ENCODE measurements at places on chromosomes 7 and 10.

DNA sequence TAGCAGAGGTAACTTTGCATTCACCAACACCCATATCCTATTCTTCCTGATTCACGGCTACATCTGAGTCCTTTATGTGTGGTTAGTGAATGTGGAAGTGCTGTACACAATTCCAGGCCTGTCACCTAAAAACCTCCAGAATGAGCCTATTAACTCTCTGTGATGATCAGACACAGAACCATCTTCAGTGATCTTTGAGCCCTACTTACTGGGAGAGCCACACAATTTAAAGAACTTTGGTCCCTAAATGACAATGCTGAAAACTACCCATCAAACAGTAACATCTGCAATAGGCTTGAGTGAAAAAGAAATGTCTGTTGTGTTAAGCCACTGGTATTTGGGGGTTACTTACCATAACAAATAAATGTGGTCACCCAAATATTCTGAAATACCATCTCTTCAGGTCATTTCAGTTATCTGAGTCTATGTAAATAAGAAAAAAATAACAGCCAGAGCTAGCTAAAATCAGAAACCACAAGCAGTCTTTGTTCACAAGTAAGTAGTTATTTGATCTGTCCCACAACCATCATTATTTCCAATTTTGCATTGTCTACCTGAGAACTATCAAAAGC lies 145.7 kb downstream of the HGF start:
- no peaks in the 10 kb centered on the region for H3K4me1 ChIP-seq
- H3K4me3 ChIP-seq: no peak overlapping the region
- DNase-seq: no peak
- no peaks in the 10 kb centered on the region for H3K27me3 ChIP-seq
- no peak overlapping the region for H3K27ac ChIP-seq
- H3K36me3 ChIP-seq: no peaks in the 10 kb centered on the region

- peaks cover 8% of the 10 kb centered on the region for H3K36me3 ChIP-seq
- H3K4me3 ChIP-seq: no peak overlapping the region
- peaks cover 48% of the 10 kb centered on the region for H3K4me1 ChIP-seq
- H3K27me3 ChIP-seq: no peaks in the 10 kb centered on the region
- no peak overlapping the region for H3K27ac ChIP-seq
Measured at GRCh38 chr7:92813390-92814024, 22.9 kb downstream of the CDK6 start.

- peaks cover 37% of the 10 kb centered on the region for H3K27me3 ChIP-seq
- no peak overlapping the region for H3K27ac ChIP-seq
- no peak for DNase-seq
- H3K4me3 ChIP-seq: no peak overlapping the region
- no peaks in the 10 kb centered on the region for H3K36me3 ChIP-seq
Measured at GRCh38 chr7:98826811-98827231, 43.0 kb downstream of the TMEM130 start.

DNA sequence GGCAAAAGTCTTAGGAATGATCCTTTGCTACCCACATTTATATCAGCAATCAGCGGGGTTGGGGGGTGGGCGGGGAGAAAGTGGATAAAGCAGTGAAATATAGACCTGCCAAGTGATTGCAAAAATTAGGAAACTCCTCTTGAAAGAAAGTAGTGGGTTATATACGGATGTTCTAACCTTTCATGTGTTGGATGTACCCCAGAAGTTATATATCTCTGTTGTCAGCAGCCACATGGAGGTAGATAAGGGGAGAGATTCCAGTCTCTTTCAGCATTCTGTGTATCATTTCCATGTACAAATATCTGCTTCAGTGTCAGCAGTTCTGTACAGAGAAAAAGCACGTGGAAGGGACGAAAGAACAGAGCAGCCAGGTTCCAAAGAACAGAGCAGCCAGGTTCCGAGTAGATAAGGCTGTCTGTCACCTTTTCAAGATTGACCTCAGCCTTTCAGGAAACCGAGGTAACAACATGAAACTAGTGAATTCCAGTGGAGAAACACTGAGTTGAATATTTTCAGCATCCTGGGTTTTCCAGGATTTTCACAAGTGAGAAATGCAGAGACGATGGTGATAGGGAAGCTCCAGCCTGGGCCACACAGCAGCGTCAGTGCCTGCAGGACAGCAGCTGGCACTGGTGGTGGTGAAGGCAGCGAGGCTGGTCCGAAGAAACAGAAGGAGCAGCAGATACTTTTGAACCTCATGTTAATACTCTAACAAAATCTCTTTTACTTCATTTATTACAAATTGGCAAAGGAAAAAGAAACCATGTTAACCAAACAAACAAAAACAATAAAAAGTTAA lies 212.3 kb downstream of the C7orf25 start:
- no peaks in the 10 kb centered on the region for H3K27me3 ChIP-seq
- DNase-seq: no peak
- no peaks in the 10 kb centered on the region for H3K4me1 ChIP-seq
- no peak overlapping the region for H3K27ac ChIP-seq

GRCh38 chr10:48213047-48213446 lies 61.4 kb downstream of the FRMPD2 start:
- peaks cover 48% of the 10 kb centered on the region for H3K27me3 ChIP-seq
- no peaks in the 10 kb centered on the region for H3K4me1 ChIP-seq
- no peak for DNase-seq
- H3K36me3 ChIP-seq: no peaks in the 10 kb centered on the region
- H3K4me3 ChIP-seq: no peak overlapping the region
- no peak overlapping the region for H3K27ac ChIP-seq

- H3K27me3 ChIP-seq: no peaks in the 10 kb centered on the region
- H3K4me3 ChIP-seq: no peak overlapping the region
- no peak overlapping the region for H3K27ac ChIP-seq
- DNase-seq: no peak
- H3K4me1 ChIP-seq: peaks cover 26% of the 10 kb centered on the region
- peaks cover 2% of the 10 kb centered on the region for H3K36me3 ChIP-seq
Measured at GRCh38 chr7:132653366-132653930, 77.2 kb upstream of the PLXNA4 start.

DNA sequence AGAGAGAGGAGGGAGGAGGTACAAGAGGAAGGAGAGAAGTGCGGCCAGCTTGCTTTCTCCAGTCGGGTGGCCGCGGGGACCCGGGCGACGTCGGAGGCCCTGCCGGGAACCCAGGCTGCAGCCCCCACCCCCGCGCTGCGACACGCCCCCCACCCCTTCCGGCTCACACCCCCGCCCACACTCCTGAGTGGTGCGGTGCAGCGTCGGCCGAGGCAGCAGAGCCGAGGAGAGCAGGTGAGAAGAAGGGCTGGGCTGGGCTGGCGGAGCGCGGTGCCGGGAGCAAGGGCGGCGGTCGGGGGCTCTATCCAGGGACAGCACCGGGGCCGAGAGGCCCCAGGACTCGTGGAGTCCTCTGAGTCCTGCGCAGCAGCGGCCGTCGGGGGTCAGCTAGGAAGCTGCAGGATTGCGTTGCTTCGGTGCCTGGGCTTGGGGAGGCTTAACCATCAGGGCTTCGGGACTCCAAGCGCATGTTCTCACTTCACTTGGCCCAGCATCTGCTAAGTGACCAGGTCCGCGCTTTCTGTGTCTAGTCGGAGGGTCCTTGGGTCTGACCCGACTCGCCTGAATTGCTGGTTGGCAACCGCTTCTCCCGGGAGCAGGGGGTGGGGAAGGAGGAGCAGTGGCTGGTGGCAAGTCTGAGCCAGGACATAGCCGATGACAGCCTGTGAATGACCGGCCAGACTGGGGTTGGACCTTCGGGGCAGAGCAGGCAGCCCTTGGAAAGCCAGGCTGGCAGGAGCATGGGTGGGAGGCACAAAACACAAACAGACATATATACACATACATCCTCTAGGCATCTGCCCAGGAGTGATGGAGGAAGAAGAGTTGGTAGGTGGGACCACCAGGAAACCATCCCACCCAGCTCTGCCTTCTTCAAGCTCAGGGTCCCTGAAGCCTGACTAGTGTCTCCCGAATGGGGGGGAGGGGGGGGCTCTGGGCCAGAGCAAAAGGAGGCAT lies 683 bp downstream of the CHAT start:
- DNase-seq: no peak
- H3K27ac ChIP-seq: no peak overlapping the region
- no peak overlapping the region for H3K4me3 ChIP-seq
- peaks cover 17% of the 10 kb centered on the region for H3K4me1 ChIP-seq
- peaks cover 86% of the 10 kb centered on the region for H3K27me3 ChIP-seq

GRCh38 chr7:82131215-82131614 lies 312.4 kb downstream of the CACNA2D1 start:
- no peak overlapping the region for H3K27ac ChIP-seq
- H3K4me1 ChIP-seq: no peaks in the 10 kb centered on the region
- no peak overlapping the region for H3K4me3 ChIP-seq
- DNase-seq: no peak
- H3K27me3 ChIP-seq: no peaks in the 10 kb centered on the region

GRCh38 chr10:126014309-126014708 lies 117.9 kb downstream of the FANK1 start:
- DNase-seq: no peak
- no peak overlapping the region for H3K4me3 ChIP-seq
- H3K27me3 ChIP-seq: peaks cover 6% of the 10 kb centered on the region
- H3K27ac ChIP-seq: no peak overlapping the region
- H3K4me1 ChIP-seq: no peaks in the 10 kb centered on the region
- no peaks in the 10 kb centered on the region for H3K36me3 ChIP-seq

DNA sequence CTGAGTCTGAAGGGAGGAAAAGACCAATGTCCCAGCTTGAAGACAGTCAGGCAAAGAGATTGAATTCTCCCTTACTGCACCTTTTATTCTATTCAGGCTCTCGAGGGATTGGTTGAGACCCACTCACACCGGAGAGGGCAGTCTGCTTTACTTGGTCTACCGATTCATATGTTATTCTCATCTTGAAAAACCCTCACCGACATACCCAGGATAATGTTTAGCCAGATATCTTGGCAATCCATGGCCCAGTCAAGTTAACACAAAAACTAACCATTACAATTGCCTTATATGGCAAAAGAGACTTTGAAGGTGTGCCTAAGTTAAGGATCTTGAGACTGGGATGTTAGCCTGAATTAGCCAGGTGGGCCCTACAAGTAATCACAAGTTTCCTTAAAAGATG lies 53.8 kb upstream of the BET1 start:
- DNase-seq: no peak
- H3K27ac ChIP-seq: no peak overlapping the region
- no peaks in the 10 kb centered on the region for H3K4me1 ChIP-seq
- no peak overlapping the region for H3K4me3 ChIP-seq

DNA sequence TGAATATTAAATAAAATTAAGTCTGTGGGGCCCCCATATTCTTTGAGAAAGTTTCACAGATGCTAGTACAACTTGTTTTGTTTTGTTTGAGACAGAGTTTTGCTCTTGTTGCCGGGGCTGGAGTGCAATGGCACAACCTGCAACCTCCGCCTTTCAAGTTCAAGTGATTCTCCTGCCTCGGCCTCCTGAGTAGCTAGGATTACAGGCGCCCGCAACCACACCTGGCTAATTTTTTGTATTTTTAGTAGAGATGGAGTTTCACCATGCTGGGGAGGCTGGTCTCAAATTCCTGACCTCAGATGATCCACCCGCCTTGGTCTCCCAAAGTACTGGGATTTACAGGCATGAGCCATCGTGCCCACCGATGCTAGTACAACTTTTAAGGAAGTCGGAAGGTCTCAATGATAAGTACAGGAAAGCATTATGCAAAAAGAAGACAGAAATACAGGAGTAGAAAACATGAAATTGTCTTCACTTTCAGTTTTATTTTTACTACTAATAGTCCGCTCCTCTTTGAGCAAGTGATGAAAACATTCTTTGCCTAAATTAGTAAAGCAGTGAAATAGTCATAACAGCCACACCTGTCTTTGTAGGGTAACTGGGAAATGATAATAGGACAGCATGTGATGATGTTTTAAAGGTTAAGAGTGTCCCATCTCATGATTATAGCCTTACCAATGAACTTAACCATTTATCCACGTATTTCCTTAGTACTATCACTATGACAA lies 147.5 kb downstream of the SEMA3D start:
- H3K4me3 ChIP-seq: no peak overlapping the region
- no peak overlapping the region for H3K27ac ChIP-seq
- no peaks in the 10 kb centered on the region for H3K4me1 ChIP-seq
- no peak for DNase-seq
- H3K27me3 ChIP-seq: no peaks in the 10 kb centered on the region

- no peak overlapping the region for H3K27ac ChIP-seq
- no peak overlapping the region for H3K4me3 ChIP-seq
- peaks cover 4% of the 10 kb centered on the region for H3K27me3 ChIP-seq
Measured at GRCh38 chr10:121332829-121333765, 265.1 kb downstream of the FGFR2 start.

GRCh38 chr10:15491856-15492642 lies 121.0 kb upstream of the FAM171A1 start:
- no peaks in the 10 kb centered on the region for H3K4me1 ChIP-seq
- H3K36me3 ChIP-seq: no peaks in the 10 kb centered on the region
- H3K27me3 ChIP-seq: peaks cover 16% of the 10 kb centered on the region

DNA sequence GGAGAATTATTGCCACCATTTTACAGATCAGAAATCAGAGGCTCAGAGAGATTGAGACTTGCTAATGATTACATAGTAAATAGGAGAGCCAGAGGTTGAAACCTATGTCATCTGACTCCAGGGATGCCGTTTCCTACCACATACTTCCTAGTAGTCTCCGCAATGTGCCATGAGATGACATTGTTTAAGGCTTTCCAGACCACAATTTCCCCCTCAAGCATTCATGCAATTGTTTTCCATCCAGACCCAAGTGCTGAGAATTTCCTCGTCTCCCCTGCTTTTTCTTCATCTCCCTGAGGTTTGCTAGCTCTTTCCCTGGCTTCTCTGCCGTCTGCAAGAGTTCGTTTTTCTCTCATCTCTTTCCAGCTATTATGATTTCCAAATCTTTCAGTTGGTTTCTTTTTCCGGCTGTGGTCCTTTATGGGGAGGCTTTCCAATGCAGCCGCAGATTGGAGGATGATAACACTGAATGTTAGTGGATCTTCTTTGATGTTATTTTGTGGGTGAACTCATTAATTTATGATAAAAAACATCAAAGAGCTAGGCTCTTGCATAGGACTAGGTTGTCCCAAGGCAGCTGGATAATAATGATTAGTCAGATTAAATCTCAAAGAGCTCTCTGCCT lies 6.9 kb upstream of the GOLGA7B start:
- peaks cover 15% of the 10 kb centered on the region for H3K4me1 ChIP-seq
- H3K4me3 ChIP-seq: no peak overlapping the region
- no peak for DNase-seq
- H3K27me3 ChIP-seq: no peaks in the 10 kb centered on the region
- no peak overlapping the region for H3K27ac ChIP-seq

GRCh38 chr7:99011706-99012404 lies 132.1 kb downstream of the SMURF1 start:
- H3K27ac ChIP-seq: no peak overlapping the region
- DNase-seq: no peak
- H3K36me3 ChIP-seq: peaks cover 64% of the 10 kb centered on the region
- H3K4me1 ChIP-seq: peaks cover 4% of the 10 kb centered on the region
- H3K27me3 ChIP-seq: no peaks in the 10 kb centered on the region

DNA sequence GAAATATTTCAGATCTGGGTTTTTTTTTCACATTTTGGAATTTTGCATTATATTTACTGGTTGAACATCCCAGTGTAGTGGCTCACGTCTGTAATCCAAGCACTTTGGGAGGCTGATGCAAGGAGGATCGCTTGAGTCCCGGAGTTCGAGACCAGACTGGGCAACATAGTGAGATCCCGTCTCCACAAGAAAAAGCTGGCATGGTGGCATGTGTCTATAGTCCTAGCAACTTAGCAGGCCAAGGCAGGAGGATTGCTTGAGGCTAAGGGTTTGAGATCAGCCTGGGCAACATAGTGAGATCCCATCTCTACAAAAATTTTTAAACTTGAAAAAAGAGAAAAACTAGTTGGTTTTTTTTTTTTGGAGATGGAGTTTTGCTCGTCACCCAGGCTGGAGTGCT lies 6.0 kb downstream of the RFC2 start:
- H3K36me3 ChIP-seq: peaks cover 58% of the 10 kb centered on the region
- H3K27ac ChIP-seq: no peak overlapping the region
- H3K4me1 ChIP-seq: no peaks in the 10 kb centered on the region
- no peak overlapping the region for H3K4me3 ChIP-seq
- no peak for DNase-seq
- H3K27me3 ChIP-seq: no peaks in the 10 kb centered on the region

GRCh38 chr7:130825819-130826218 lies 91.8 kb upstream of the KLF14 start:
- H3K27ac ChIP-seq: no peak overlapping the region
- H3K4me1 ChIP-seq: no peaks in the 10 kb centered on the region

All from central memory CD8-positive, alpha-beta T cell (primary cell).